ENCODE measurements at places on chromosomes 11 and 22.
A peak's percentile ranks its signal among the peaks of the same experiment; 100 is the strongest.

GRCh38 chr11:69940246-69940610 is 121.0 kb upstream of the FGF3 start:
- DNase-seq: no peak

- DNase-seq: peak; percentile 55
Observed at GRCh38 chr11:117826190-117826570, 1.6 kb upstream of the FXYD2 start.

DNA sequence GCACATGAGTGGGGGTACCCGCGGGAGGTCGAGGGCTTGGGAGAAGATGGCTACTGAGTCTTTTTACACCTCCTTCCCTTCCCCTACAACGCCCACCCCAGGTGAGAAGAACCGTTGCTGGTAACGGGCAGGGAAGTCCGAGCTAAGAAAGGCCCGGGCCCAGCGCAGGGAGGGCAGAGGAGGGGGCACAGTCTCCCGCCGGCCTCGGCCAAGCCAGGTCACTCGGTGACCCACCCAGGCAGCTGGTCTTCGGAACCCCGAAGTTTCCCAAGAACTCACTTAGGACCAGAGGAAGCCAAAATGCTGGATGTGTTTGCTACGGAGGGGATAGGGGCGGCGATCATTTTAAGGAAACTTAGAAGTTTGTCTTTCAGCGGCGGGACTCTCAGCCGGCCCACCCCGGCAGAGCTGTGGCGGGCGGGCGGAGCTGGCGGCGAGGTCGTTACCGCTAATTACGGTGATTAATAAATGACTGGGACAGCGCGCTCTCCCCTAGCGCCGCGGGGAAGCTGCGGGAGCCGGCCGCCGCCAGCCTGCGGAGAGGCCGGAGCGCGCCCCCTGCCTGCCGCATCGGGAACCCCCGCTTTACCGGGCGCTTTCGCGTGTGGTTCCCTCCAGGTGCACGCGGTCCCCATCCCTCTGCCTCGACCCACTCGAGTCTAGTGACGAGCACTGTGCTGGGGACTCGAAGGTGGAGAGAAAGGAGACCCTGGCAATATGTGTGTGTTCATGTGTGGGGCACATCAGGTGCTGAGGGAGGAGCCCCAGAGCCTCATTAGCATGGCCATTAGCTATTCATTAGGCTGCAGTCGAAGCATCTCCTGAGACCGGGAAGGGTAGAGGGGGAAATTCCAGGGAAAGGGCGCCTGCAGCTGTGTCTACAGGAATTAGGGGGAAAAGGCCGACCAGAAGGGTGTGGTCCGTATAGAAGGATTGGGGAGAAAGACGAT is 945 bp downstream of the ROBO3 start:
- DNase-seq: peak; percentile 76

GRCh38 chr11:70265341-70265740 is 5.1 kb upstream of the PPFIA1 start:
- DNase-seq: no peak

- DNase-seq: no peak
Observed at GRCh38 chr11:87193756-87194470, 156.2 kb downstream of the TMEM135 start.

DNA sequence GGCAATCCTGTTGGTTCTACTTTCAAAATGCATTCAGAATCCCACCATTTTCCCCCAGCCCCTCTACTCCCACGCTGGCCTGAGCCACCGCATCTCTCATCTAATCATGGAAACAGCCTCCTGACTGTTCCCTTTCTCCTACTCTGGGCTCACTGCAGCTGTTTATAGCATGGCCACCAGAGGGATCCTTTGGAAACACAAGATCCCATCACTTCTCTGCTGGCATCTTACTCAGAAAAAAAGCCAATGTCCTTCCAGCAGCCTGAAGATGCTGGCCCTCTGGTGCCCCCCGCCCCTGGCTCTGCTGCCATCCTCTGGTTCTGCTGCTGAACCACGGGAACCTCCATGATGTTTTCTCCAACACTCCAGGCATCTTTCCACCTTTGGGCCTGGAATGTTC is 11.1 kb downstream of the MS4A8 start:
- DNase-seq: no peak

DNA sequence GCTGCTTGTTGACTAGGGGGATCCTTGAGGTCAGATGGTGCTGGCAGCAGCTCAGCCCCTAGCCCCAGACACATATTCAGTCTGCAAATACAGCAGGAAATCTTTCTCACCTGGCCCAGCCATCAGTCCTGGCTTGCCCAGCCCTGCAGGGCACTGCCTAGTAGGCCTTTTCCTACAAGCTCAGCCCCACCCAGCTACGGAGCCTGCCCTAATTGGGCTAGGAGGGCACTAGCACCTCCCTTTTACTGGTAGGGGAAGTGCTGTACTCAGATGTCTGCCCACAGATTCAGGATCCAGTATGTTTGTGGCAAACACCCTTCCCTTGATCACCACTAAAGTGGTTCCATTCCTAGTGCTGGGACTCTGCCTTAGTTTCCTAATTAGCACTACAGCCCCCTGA is 257.1 kb upstream of the CADM1 start:
- no peak for DNase-seq

DNA sequence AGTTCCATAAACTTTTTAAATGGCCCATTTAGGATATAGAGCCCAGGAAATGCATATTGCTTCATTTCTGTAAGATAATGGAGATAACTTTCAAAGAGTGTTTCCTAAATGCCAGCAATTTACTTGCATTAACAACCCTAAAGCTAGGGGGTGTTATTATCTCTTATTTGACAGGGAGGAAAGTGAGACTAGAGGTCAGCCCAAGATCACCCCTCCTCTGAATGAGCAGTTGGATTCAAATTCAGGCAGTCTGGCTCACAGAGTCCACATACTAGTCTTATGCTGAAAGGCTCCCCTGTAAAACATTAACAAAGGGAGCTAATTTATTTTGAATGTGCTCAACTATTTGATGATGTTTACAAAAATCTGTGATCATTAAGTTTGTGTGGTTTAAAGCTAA is 49.9 kb upstream of the TRIM77 start:
- DNase-seq: no peak

- no peak for DNase-seq
Observed at GRCh38 chr22:30023099-30023660, 57.1 kb upstream of the HORMAD2 start.

- DNase-seq: no peak
Observed at GRCh38 chr11:34427186-34427805, 11.4 kb upstream of the CAT start.

- no peak for DNase-seq
Observed at GRCh38 chr11:26571861-26572654, at the start of gene MUC15. MUC15 (minus strand) TSS chr11:26572263; CDS start chr11:26567094, 5,169 bp downstream.

DNA sequence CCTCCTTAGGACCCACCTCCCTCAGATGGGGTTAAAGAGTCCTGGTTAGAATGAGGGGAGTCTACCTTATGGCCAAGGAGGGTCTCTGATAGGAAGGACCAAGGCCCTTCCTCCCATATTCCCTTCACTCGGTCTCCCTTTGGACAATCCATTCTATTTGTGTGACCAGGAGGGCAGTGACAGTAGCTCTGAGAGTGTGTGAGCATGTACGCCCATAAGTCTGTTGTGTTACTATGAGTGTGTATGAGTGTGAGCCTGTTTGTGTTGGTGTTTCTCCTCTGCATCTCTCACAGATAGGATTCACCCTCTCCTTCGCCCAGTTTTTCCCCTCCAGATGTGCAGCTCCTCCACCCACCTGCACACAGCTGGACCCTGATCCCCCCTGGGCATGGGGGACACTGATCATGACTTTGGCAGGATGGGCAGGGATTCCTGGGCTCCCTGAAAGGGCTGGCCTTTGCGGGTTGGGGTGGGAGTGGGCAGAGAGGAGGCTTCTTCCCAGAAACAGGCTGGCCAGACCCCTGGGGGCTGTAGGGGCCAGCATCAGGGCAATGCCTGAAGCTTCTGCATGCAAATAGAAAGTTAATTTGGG is 14.5 kb downstream of the PHLDB1 start:
- no peak for DNase-seq

DNA sequence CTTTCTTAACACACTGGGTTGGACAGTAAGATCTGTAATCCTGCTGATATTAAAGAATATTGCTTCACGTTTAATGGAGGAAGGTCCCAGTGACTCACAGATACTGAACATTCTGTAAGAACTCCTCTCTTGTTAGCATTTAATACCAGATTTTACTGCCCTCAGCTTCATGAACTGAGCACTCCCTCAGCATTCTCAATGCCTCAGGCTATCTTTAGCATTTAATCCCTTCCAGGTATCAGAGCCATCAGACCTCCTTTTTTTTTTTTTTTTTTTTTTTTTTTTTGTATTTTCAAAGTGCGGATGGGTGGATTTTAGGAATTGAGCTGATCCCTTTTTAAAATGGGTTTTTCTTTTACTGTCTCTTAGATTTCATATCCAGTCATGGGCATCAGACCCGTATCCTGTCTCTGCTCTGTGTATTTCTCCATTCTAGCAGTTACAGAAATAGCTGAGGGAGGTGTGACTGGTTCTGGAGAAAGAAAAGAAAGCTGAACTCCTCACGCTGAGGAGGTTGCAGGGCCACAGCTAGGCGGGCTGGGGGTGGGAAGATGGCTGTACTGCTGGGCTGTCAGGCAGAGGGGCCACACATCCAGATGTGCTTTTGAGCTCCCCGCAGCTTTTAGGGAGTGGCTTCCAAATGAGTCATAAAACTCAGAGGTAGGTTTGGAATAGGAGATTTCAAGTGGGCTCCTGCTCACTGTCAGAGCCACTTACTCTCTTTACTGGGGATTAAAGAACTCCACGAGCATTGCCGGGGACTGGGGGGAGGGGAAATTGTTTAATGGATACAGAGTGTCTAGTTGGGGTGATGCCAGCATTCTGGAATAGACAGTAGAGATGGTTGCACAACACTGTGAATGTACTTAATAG is 97.0 kb downstream of the SYT9 start:
- DNase-seq: no peak

GRCh38 chr11:116438651-116439360 is 334.0 kb downstream of the BUD13 start:
- DNase-seq: no peak

DNA sequence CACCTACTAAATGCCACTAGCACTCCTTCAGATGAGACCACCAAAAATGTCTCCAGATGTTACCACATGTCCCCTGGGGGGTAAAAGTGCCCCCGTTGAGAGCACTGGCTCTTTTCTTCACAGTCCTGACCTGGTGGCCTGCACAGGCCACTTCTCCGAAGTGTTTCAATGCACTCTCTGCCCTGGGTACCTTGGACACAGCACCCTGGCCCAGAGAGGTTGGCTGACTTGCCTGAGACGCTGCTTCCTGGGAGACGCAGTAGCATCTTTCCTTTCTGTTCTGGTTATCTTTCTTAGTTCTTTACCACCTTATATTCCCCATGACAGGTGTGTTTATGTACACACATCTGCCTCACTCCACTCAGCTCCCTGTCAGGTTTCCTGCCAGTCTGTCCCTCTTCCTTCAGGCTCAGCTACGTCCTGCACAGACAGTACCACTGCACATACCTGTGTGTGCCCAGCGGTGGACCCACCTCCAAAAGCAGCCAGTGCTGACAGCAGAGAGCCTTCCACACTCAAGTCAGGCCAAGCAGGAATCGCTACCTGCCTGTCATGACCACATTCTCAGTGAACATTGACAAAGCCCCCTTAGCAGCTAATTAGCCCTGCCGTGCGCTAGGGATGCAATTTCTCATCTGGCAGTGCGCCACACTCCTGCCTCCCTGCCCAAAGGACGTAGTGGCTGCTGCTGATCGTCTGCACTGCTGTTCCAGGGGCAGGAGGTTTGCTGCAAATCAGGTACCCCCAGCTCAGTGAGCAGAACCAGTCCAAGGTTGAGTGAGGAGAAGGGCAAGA is 39.0 kb downstream of the FAM83F start:
- no peak for DNase-seq

GRCh38 chr11:78798663-78799062 is 224.0 kb upstream of the NARS2 start:
- DNase-seq: peak; percentile 59

DNA sequence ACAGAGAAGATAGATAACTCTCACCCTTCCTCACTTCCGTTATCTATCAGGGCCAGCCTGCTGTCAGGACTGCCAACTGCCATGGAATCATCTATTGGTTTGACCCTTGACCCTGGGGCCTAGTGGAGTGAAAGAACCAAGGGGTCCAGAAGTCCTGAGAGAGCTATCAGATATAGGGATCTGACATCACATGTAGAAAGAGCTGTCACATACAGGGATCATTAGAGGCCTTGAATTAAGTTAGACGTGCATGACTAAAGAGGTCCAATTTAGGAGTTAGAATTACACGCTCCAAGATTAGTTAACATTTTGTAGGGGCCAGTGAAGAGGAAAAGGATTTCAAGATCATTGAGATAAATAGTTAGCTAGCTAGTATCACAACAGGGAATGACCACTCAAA is at the start of gene TMEM225:
Gene TMEM225, minus strand, starts transcription at position 101 of the 400 bp plus-strand sequence. CDS start 245 bp downstream, outside the sequence.
- DNase-seq: no peak

DNA sequence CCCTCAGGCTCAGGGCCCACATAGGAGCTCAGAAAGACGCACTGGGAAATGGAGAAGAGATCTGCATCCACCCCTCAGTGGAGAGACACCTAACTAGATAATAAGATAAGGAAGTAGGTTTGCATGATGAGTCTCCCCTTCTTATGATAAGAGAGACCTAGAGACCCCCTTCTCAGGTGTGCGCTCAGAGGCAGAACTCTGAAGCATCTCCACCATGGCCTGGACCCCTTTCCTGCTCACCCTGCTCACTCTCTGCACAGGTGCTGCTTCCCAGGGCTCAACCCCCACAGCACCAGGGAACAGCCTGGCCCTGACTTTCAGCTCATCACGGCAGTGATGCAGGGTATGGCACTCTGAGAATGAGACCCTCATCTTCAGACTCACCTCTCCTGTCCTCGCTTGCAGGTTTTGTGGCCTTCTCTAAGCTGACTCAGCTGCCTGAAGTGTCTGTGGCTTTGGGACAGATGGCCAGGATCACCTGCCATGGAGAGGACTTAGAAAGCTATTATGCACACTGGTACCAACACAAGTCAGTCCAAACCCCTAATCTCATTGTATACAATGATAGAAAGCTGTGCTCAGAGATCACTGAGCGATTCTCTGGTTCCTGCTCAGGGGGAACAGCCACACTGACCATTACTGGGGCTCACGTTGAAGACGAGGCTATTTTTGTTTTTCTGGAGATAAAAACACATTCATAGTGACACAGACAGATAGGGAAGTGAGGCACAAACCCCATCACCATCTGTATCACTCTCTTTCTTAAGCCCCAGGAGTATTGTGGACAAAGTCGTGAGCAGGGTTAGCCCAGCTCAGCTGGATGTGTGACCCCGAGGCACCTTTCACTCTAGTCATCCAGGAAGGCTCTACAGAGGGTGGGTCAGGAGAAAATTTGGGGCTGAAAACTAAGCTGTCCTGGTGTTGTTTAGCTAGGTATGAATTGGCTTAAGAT is 29.7 kb upstream of the IGLL5 start:
- DNase-seq: no peak

GRCh38 chr11:11265994-11266606 is 87.0 kb downstream of the CSNK2A3 start:
- DNase-seq: peak; percentile 72

DNA sequence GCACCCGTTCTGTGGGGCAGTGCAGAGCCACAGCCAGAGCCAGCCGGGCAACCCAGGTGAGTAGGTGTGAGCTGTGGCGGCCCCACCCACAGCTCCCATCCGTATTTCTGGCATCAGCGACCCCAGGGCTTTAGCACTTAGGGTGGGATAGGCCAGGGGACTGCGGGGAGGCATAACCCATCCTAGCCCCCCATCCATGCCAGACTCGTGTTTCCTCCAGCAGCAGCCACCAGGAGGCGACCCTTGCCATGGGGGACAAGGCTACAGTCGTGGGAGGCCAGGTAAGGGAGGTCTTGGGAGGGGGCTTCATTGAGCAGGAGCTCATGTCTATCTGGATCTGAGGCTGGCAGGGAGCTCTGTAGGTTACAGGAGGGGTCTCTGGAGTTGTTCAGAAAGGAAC is 873 bp downstream of the OTOG start:
- no peak for DNase-seq

Measured in activated CD8-positive, alpha-beta memory T cell treated with anti-CD3 and anti-CD28 coated beads for 24 hours (primary cell).